ENCODE measurements at places on chromosomes 16 and 17.

DNA sequence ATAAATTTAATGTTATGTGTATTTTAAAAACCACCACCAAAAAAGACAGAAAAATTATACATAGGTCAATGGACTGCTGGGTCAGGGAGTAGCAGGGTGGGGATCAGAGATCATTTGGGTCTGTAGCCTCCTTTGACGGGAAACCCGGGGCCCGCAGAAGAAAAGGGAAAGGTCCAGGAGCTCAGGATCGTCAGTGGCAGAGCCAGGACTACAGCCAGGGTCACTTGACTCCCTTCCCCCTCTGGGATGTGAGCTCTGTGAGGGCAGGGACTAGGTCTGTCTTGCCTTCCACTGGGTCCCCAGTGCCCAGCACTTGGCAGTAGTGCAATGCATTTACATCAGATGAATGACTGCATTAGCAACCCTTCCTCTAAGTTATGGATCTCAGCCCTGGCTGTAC is 62.1 kb downstream of the TOM1L2 start:
- no peak for DNase-seq

DNA sequence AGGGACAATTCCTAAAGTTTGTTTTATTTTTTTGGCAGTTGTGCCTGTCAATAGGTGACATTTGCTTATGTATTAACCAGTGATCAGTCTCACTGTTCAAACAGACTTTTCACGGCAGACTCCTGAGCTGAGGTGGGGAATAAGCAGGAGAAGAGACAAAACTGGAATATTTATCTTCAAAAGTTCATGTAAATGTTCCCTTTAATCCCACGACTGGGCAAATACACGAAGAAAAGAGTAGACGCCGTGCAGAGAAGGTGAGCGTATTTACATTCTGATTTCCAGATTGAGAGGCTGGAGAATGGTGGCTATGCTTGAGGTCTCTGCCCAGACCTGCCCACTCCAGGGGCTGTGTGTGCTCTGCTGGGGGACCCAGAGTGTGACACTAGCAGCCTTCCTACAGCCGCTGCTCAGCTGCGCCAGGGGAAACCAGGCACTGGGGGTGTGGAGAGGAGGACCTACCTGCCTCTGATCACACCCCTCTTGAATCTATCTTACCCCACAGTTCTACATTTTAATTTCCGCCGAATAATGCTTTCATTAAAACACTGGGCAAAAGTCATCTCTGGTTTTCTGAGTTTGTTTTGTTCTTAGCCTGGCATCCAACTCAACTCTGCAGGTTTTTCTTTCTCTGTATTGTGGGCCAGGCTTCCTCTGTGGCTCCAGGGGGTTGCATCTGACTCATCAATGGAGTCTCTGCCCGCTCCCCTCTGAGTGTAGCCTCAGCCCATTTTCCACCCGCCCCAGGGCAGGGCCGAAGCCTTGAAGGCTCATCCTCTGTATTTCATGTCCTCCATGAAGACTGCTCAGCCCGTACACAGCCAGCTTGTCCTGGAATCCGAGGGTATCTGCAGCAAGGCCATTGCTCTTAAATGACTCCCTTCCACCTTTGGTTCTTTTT is 237.1 kb downstream of the NTN1 start:
- DNase-seq: no peak

DNA sequence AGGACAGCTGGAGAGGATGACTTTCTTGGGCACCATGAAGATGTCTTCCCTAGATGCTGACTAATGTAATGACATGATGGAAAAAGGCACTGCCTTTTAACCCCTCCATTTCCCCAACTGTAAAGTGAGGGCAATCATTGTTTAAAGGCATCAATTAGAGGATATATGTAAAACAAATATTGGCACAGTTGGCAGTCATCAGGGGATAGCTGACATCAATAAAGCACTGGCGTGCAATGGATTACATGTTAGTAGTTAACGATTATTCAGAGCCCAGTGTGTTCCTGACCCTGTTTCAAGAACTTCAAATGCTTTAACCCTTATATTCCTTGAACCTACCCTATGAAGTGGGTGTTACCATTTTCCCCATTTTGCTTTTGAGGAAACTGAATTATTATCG is 100.7 kb downstream of the TMEM114 start:
- no peak for DNase-seq

- no peak for DNase-seq
Observed at GRCh38 chr16:70703041-70703834, 17.4 kb upstream of the MTSS2 start.

GRCh38 chr17:32570081-32570396 is 83.2 kb downstream of the CDK5R1 start:
- DNase-seq: no peak

DNA sequence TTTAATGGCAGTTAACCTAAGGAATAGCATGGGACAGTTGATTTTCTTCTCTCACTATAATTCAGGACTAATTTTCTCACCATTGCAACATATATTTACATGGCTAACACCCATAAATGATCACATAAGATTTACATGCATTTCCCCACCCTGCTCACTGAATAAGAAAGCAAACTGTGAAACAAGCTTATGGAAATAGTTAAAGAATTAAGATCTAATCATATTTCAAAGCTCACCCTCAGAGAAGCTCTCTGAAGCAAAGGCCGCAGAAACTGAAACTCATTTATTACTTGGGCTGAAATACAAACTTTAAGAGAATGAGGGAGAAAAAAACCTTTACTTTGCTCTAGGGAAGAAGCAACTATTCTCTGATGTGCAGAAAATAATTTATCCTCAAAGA is 218.7 kb upstream of the AXIN2 start:
- no peak for DNase-seq

DNA sequence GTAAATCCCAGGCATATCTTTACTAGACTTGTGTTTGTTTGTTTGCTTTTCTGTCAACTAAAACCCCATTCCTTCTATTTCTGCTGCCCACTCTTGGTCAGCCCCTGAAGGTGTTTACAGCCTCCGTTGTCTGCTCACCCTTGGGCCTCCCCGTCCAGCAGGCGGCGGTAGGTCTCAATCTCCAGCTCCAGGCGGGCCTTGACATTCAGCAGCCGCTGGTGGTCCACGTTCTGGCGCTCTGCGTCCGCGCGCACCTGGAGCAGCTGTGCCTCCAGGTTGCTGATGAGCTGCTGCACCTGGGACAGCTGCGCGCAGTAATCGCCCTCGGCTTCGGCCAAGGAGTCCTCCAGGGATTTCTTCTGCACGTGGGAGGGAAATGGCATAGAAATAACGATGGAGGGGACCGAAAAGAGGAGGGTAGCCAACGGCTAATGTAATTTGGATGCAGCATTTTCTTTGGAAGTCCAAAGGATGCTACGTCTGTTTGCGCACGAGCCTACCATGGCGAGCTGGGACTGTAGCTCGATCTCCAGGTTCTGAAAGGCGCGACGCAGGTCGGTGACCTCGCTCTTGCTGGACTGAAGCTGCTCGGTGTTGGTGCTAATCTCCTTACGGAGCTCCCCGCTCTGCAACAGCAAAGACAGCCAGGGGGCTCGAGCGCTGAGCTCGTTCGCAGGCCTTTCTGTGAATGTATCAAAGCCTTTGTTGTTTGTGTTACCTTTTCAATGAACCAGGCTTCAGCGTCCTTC is 3.9 kb downstream of the KRT12 start:
- DNase-seq: no peak

DNA sequence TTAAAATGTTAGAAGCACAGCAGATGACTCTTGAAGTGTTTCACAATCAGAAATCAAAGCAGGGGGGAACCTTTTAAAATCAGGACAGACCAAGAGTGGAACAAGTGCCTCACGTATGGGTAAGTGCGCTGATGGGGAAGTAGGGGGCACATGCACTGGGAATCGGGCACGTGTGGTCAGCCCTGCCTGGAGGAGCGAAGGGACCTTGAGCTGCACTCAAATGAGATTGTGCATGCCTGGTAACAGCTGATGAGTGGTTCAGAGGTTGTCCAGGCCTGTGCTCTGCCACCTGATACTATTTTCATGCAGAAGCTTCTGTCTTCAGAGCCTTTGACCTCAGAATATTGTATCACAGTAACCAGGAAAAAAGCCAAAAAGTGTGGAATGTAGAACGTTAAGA is 13.7 kb upstream of the XYLT2 start:
- no peak for DNase-seq

DNA sequence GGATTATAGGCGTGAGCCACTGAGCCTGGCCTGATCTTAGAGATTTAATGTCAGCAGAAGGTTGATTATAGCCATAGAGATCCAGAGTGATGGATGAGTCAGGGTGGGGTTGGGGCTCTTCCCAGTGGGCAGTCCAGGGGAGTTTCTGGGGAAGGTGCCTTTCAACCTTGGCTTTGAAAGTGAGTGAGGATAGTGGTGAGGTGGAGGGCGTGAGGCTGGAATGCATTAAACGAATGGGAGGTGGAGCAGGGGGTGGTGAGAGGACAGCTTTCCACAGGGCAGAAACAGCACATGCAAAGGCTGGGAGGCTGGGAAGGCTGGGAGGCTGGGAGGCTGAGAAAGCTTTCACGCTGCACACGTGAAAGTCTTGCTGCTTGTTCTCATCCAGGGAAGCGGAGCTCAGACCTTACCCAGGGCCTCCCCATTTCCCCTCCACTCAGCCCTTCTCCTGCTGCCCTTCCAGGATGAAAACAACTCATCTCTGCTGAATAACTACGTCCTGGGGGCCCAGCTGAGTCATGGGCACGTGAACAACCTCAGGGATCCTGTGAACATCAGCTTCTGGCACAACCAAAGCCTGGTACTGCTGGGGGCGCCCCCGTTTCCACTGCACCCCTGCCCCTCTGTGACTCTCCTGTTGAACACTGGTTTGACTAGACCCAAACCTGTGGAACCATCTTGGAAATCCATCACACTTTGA is 22.3 kb downstream of the ADGRG5 start:
- DNase-seq: peak; percentile 22

GRCh38 chr16:50285406-50286003 is 19.2 kb downstream of the ADCY7 start:
- DNase-seq: no peak

GRCh38 chr17:60292697-60293096 is 99.2 kb downstream of the USP32 start:
- no peak for DNase-seq

DNA sequence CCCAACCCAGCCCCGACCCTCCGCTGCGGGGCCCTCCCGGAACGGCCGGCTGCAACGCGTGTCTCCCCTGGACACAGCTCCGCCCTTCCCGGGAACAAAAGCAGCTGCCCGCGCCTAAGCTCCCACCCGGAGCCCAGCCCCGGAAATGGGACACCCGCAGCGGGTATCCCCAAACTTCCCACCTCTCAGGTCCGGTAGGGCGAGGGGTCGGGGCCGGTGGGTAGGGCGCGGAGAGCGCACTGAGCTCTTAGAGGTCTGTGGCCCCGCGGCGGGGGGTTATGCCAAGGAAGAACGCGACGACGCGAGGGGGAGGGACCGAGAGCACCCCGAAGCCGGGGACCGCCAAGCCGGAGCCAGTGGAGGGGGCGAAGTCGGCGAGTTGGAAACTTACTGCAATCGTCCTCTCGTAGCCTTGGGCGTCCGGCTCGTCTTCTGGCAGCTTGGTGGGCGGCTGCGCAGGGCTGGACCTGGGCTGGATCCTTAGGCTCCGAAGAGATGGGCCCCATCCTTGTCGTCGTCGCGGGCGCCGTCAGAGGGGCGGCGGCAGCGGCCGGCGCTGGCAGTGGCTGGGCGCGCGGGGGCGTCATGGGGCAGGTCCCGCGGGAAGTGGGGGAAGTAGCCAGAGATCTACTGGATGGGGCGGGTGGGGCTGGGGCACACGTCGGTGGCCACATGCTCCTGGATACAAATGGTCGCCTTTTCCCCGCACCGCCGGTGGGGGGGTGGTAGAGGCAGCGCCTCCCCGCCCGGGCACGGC is 6.9 kb downstream of the USP6 start:
- no peak for DNase-seq

DNA sequence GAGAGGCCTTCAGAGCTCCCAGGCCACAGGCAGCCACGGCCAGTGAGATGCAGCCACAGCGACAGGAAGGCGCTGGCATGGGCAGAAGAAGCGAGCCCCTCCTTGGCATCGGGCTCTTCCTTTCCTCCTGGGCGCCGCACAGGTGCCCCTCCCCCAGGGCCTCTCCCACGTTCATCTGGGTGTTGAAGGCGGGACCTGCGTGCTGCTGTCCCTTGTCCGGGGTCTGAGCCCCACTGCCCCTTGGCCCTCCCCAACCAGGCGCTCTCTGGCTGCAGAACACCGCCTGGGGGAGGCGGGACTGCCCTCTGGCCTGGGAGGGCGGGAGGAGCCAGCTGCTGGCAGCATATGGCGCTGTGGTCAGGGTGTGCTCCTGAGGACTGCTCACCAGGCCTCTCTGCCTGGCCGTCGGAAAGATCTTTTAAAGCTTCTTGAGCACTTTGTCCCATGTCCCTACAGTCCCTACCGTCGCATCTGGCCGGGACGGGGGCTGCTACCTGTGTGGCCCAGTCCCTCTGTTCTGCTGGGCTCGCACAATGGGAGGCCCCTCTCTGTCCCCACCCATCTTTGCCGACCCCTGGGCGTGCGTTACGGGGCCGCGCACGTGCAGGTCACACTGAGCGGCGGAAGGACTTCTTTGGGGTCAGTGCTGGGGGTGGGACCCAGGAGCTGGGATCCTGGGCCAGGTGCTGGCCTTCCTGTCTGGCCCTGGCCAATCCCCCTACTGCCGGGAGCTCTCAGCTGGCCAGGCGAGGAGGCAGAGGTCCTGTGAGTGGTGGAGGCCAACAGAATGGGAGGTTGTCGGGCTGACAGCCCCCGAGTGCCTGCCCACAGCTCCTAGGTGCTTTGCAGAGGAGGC is 1.7 kb downstream of the SLC25A10 start:
- DNase-seq: no peak

DNA sequence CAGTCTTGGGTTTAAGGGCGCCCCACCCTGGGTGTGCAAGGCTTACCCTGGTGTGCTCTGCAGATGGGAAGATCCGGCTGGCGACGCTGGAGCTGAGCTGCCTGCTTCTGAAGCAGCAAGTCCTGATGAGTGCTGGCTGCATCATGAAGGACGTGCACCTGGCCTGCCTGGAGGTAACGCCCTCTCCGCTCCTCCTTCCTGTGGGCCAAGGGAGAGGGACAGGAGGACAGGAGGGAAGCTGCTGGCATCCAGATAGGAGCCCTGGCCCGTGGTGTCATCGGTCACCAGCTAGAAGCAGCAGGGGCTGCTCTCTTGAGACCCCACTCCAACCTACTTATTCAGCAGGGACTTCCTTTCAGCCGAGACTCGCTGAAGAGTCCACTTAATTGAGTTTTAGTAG is 97.8 kb downstream of the CLEC16A start:
- DNase-seq: no peak

DNA sequence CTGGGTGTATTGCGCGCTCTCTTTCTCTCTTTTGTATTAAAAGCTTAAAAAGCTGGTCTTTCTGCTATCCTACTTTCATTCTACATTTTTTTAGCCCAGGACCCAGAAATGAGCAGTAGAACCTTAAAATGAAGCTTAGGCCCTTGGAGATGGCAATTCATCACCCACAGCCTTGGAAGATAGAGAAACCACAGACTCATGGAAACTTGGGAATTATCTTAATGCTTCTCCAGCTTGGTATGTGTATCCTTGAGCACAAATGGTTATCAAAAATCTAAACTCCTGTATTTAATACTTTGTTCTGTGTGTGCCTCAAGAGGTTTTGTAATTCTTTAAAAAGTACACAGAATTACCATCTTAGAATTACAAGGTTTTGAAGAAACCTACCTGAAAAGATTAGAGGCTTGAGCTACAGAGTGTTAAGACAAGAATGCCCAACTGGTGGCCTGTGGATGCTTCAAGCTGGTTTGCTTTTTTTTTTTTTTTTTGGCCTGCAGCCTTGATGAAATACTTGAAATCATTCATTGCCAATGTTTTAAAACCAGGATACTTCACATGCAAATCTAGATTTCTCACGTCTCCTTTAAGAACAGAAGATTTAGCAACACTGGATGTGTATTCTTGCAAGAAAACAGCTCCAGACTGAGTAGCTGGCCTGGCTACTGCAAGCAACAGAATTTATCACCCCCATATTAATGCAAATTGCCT is 105.0 kb downstream of the XYLT1 start:
- DNase-seq: no peak

- no peak for DNase-seq
Observed at GRCh38 chr16:23172994-23173393, 9.6 kb upstream of the SCNN1G start.

All from omental fat pad (tissue), 4 donors.